ENCODE measurements at places on chromosomes 7 and 10.

DNA sequence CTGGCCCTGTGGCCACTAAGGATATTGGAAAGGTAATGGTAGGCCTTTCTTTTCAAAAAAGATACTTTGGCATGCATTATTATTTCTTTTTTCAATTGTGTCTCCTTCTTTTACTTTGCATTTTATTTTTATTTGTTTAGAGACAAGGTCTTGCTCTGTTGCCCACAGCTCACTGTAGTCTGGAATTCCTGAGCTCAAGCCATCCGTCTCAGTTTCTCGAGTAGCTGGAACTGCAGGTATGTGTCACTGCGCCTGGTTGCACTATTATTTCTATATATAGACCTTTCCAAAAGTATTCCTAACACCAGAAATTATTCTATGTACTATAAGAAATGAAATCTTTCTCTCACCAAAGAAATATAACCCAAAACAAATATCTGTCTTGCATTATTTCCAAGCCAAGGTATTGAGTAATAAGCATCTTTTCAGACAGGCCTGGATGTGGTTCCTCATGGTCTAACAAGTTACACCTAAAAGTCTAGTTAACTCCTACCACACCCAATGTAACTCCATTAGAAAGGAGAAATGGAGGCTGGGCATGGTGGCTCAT lies 500.8 kb upstream of the ANKRD30A start:
- DNase-seq, result no peak

GRCh38 chr7:73851410-73852338 lies 9.3 kb upstream of the TMEM270 start:
- DNase-seq, result peak; percentile 96

DNA sequence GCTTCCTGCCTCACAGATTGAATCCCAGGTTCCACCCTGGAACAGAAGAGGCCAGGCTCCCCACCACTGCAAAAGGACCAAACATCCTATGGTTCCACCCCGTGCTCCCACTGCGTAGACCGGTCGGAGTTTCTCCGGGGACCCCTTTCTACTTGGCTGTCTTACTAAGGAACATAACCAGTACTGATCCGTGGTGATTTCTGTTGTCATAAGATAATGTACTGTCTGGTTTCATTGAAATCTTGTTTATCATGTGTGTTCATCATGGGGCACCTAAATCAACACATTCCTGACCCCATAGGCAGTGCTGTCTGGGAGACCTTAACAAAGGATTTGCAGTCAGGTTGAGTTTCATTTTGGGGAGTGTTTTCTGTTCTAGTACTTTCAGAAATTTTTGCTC lies 104.5 kb downstream of the CHN2 start:
- no peak for DNase-seq

DNA sequence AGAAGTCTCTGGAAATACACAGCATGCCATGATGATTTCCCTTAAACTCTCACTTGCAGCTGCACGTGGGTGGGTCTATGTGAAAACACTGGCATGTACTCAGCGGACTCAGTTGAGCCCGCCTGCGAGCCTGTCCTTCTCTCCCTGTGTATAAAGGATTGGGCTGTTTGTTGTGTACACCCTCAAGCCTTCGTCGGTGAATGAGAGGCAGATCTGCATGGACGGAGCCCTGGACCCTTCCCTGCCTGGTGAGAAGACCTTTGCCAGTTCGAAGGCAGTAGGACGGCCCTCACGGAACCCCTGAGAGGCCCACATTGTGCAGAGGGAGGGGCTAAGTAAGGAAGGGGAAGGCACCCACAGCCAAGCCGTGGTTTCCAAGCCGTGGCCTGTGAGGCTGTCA lies 121.2 kb downstream of the WDFY4 start:
- DNase-seq, result no peak

All from foreskin fibroblast (primary cell).